ENCODE measurements at places on chromosomes 13 and 19.

DNA sequence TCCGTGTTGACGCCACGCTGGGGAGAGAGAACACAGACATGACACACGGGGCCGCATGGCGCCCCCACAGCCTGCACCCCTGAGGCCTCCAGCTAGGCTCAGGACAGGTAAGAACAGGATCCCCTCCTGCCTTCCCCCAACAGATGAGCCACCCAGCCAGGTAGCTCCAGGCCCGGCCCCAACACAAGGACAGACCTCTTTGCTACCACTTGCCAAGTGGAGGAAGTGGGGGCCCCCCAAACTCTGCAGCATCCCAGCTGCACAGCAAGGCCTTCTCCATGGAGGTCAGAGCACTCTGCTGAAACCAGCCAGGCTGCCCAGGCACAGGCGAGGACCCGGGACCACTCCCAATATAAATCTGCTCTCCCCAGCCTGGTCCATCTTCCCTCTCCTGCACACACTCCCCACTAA is 31.5 kb downstream of the PEPD start:
- DNase-seq = no peak

GRCh38 chr13:48507021-48507420 is 25.9 kb downstream of the RCBTB2 start:
- DNase-seq = no peak

DNA sequence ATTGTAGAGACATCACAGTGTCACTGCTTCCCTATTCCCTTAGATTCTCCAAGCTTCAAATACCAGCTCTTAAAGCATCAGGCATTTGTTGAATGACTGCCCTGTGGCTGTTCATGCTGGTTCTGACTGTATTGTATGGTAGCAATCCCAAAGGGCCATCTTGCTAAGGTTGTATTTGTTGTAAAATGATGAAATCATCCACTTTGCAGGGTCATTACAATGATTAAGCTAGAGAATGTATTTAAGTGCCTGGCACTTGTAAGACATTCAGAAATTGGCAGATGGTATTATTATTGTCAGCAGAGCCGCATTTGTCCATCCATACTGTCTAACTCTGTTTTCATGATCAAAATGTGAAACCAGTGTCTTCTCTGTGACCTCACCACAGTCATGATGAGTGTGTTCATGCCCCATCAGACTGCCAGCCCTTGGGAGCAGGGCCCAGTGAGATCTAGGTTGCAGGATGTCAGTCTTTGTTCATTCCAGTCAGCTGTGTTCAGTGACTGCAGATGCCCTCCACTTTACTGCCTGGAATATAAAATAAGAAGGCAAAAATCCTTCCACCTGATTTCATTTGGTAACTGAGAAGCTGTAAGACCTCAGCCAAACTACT is 86.1 kb downstream of the DHRS12 start:
- no peak for DNase-seq

- DNase-seq = no peak
Observed at GRCh38 chr13:112641456-112642089, 48.3 kb upstream of the ATP11A start.

DNA sequence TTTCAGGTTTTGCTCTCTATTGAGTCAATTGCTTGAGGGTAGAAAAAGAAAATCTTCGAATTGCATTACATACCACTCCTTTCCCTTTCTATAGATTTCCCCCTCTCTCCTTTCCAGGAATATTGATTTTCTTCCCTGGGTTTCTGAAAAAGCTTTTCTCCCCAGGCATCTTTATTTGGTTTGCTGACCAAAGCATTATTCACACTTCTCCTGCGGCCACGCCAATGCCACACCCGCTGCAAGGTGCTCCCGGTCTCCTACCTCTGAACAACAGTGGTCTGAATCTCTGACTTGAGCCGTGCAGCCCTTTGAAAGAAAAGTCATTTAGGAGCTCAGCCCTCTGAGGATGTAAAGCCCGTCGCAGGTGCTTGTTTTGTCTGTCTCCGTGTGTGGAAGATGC is 350.9 kb upstream of the TMTC4 start:
- no peak for DNase-seq

DNA sequence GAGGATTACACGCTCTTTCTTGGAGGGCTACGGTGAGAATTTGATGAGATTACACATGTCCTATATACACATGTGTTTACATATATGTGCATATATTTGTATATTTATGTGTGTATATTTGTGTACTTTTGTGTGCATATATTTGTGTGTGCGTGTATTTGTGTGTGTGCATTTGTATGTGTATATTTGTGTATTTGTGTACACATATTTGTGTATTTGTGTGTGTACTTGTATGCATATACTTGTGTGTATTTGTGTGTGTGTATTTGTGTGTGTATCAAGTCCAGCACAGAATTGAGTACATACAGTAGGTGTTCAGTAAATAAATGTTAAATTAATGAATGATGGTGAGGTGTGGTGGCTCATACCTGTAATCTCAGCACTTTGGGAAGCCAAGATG is 1.8 kb downstream of the TMEM143 start:
- DNase-seq = no peak

DNA sequence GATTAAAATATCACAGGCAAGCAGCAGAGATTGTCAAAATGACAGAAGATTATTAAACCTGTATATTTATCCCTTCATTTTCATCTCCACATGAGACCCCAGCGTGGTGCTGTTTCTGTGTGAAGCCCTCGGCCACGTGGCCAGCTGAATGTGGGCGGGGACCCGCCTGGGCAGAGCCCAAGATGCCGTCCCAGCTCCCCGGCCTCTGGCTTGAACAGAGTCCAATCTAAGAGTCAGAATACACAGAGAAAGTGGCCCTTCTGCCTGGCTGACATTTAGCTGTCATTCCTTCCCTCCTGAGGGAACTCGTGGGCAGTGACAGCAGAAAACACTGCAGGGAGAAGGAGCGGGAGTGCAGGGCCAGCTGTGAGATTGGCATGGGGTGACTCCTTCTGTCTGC is 34.9 kb upstream of the UQCRFS1 start:
- DNase-seq = no peak

DNA sequence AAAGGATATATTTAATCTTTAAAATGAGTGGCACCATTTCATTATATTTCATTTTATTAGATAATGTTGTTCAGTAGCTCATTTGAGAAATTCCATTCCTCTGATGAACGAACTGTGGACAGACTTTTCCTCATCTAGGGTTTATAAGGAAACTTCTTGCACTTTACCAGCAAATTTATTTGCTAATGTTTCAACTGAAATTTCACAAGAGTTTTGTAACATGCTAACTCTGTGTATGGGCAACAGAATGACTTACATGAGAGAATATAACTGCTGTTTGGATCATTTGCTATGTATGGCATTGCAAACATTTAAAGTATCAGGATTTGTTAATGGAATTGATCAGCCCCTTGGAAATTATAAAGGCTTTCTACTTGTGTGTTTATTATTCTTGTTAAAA is 3.7 kb upstream of the IRS2 start:
- no peak for DNase-seq

- no peak for DNase-seq
Observed at GRCh38 chr19:17078920-17079709, 3.5 kb downstream of the MYO9B start.

- peak; percentile 21 for DNase-seq
Observed at GRCh38 chr13:28820099-28821051, at the start of gene MTUS2. Gene MTUS2, plus strand, starts transcription at chr13:28820339.

DNA sequence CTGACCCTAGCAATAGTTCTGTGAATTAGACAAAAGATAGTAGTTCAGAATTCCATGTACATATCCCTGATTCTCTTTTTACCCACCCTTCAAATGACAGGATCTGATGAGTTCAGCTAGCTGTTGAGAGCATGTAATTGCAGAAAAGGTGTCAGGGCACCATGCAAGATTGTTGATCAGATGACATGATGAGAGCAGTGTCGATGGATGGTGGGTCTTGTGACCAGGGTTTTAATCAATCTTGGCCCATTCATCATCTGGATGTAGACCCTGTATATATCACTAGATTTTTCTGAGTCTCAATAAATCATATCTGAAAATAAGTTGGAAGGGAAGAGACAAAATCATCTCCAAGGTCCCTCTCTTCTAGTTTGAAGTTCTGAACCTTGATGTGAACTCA is 379.0 kb downstream of the OXGR1 start:
- DNase-seq = no peak

Data from mucosa of descending colon (tissue), 3 donors.